ENCODE measurements at places on chromosomes 13 and 19.

DNA sequence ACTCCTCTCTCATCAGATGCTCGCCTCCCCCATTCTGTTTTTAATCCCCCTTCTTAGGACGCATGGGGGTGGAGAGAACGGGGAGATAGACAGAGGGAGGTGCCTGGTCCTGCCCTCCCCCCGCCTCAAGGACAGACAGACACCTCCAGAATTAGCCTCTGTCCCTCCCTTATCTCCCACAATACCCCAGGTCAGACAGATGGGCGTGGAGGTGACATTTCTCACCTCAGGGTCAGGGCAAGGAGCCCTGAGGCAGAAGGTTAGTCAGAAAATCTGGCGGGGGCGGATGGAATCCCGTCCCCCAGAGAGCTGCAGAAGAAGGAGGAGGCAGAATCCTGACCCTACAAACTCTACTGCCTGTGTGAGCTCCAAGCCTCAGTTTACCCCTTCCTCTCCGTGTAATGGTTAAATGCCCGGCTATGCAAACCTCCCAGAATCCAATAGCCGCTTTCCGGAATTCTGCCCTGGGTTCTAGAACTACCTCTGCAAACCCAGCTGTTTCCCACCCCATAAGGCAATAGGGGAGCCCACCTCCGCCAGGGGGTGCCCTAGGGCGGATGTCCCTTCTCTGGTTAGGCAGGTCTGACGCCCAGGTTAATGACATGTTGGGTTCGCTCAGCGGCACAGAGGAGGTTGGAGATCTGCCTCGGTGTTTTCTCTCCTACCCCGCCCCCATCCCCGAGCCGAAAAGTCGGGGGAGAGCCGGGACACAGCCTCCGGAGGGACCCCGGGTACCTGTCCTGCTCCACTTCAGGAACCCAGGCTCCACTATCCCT is 900 bp downstream of the PPP1R13L start:
- no peaks in the 10 kb centered on the region for H3K27me3 ChIP-seq
- H3K4me3 ChIP-seq = peak overlapping the region; percentile 80
- peak overlapping the region; percentile 97 for H3K27ac ChIP-seq
- H3K36me3 ChIP-seq = no peaks in the 10 kb centered on the region
- peaks cover 4% of the 10 kb centered on the region for H3K4me1 ChIP-seq

DNA sequence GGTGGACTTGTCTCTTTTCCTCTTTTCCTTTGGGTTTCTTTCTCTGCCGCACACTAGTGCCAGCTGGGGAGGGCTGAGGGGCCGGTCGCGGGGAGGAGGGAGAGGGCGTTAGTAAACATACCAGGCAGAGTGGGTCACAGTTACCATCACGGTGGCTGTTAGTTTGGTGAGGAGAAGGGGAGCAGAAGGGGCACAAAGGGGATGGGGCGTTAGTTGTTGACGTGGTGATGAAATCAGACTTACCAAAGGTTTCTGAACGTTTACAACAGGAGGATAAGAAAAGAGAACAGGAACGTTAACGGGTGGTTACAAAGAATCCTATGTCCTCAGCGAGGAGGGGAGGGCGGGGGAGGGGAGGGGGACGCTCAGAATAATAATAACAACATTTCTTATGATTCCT is 77.9 kb downstream of the PTPRS start:
- no peaks in the 10 kb centered on the region for H3K36me3 ChIP-seq
- H3K4me1 ChIP-seq = no peaks in the 10 kb centered on the region
- H3K4me3 ChIP-seq = no peak overlapping the region
- no peak for DNase-seq
- no peaks in the 10 kb centered on the region for H3K27me3 ChIP-seq

GRCh38 chr13:96178759-96179158 is 88.9 kb downstream of the HS6ST3 start:
- DNase-seq = no peak
- H3K27ac ChIP-seq = no peak overlapping the region
- H3K4me3 ChIP-seq = no peak overlapping the region
- H3K27me3 ChIP-seq = no peaks in the 10 kb centered on the region
- H3K36me3 ChIP-seq = no peaks in the 10 kb centered on the region

DNA sequence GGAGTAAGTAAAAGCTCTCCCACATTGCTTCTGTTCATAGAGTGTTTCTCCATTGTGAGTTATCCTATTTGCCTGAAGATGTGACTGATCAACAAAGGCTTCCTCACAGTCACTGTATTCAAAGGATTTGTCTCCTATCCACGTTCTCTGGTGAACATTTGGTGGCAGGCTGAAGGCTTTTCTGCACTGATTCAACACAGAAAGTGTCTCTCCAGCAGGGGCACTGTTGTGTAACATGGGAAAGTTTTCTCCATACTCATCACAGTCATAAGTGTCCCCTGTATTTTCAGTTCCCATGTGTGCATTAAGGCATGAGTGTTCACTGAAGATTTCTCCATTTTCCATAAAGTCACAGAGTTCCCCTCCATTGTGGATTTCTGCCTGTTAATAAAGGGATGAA is 17.6 kb downstream of the ZNF121 start:
- H3K4me1 ChIP-seq = no peaks in the 10 kb centered on the region
- no peak for DNase-seq
- H3K27me3 ChIP-seq = no peaks in the 10 kb centered on the region
- peaks cover 37% of the 10 kb centered on the region for H3K36me3 ChIP-seq

DNA sequence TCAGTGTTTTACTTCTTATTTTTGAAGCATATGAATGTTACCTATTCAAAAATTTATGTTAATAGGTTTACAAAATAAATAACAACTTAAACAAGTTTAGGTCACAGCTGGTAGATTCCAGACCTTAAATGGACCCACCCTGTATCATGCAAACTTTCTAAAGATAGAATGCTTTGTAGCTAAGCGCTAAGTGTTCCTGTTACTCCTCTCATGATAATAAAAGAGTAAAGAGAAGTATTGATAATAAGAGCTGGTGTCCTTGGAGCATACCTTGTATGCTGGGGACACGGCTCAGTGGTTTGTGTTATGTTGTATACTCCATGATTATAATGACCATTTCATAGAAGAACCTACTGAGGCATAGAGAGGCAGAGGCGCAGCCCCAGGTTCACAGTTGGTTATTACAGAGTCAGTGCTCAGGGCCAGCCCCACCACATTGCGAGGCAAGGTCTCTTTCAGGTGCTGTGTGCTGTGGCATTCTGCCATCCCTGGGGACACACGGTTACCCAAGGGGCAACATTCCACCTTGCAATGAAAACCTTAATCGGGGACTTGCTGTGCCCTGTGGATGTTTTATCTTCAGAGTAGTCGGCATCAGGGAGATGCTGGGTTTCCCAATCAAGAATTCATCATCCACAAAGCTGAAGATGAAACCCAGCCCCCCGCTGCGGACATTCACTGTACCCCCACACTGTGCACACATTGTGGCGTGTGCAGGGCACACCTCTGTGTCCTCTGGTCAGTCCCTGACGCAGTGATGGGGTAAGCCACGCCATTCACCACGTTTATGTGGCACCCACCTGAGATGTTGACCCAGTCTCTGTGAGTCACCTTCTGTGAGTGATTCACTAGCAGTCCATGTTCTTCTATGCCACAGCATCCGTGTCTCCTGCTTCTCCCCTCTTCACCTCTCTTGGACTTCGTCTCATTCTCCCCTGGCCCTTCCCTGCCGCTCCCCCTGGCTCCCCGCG is 186.7 kb downstream of the COL4A1 start:
- no peak overlapping the region for H3K27ac ChIP-seq
- no peaks in the 10 kb centered on the region for H3K36me3 ChIP-seq
- no peak overlapping the region for H3K4me3 ChIP-seq
- no peaks in the 10 kb centered on the region for H3K4me1 ChIP-seq
- DNase-seq = peak; percentile 2

- H3K4me1 ChIP-seq = no peaks in the 10 kb centered on the region
- DNase-seq = no peak
- peaks cover 5% of the 10 kb centered on the region for H3K27me3 ChIP-seq
- no peak overlapping the region for H3K4me3 ChIP-seq
- H3K27ac ChIP-seq = no peak overlapping the region
Observed at GRCh38 chr13:113126265-113127150, 3.9 kb downstream of the F10 start.

- no peak overlapping the region for H3K27ac ChIP-seq
- no peak for DNase-seq
- no peak overlapping the region for H3K4me3 ChIP-seq
- no peaks in the 10 kb centered on the region for H3K36me3 ChIP-seq
- H3K27me3 ChIP-seq = no peaks in the 10 kb centered on the region
Observed at GRCh38 chr13:32663660-32664059, 77.4 kb downstream of the PDS5B start.

DNA sequence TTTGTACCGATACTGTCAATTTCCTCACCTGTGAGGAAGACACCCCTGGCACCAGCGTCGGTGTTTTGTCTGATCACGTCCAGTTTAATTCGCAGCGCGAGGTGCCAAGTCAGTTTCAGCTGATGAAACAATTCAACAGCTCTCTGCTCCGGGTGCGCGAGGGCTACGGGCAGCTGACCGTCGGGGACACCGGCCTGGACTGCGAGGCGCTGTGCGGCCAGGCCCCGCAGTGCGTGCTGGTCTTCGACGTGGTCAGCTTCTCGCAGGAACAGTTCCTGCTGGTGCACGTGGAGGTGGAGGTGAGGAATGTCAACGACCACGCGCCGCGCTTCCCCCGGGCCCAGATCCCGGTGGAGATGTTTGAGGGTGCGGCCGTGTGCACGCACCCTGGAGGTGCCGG is 171.5 kb downstream of the OLFM4 start:
- H3K4me1 ChIP-seq = no peaks in the 10 kb centered on the region
- no peak for DNase-seq
- H3K36me3 ChIP-seq = no peaks in the 10 kb centered on the region
- no peak overlapping the region for H3K4me3 ChIP-seq
- H3K27ac ChIP-seq = no peak overlapping the region

GRCh38 chr19:28514166-28514565 is 698.8 kb downstream of the UQCRFS1 start:
- no peak overlapping the region for H3K4me3 ChIP-seq
- H3K36me3 ChIP-seq = no peaks in the 10 kb centered on the region
- no peak for DNase-seq

- no peaks in the 10 kb centered on the region for H3K4me1 ChIP-seq
- no peak for DNase-seq
- H3K36me3 ChIP-seq = no peaks in the 10 kb centered on the region
- peak overlapping the region; percentile 39 for H3K4me3 ChIP-seq
- no peaks in the 10 kb centered on the region for H3K27me3 ChIP-seq
Observed at GRCh38 chr19:19546751-19547162, 8.7 kb downstream of the CILP2 start.

GRCh38 chr13:20501120-20501519 is 24.5 kb downstream of the CRYL1 start:
- DNase-seq = no peak
- H3K4me3 ChIP-seq = no peak overlapping the region
- H3K27me3 ChIP-seq = no peaks in the 10 kb centered on the region
- H3K27ac ChIP-seq = no peak overlapping the region

GRCh38 chr13:109655206-109655600 is 131.2 kb downstream of the IRS2 start:
- H3K27me3 ChIP-seq = no peaks in the 10 kb centered on the region
- DNase-seq = no peak
- H3K4me3 ChIP-seq = no peak overlapping the region
- H3K36me3 ChIP-seq = no peaks in the 10 kb centered on the region
- H3K4me1 ChIP-seq = no peaks in the 10 kb centered on the region

DNA sequence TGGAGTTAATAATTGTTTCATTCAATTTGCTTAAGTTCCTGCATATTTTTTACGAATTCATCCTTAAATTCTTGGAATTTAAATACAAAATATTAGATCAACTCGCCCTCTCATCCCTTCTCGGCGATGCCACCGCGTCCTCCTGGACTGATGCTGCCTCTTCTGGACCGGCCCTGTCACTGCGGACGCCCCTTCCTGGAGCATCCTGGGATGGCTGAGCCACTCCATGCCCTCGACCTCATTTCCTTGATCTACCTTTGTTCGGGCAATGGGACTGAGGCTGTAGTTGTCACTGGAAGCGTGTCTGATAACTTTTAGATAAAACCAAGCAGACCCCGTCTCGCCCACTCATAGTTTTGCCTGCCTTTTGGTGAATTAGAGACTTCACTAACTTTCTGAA is 283.7 kb downstream of the TEX29 start:
- no peaks in the 10 kb centered on the region for H3K36me3 ChIP-seq
- no peak overlapping the region for H3K4me3 ChIP-seq
- H3K4me1 ChIP-seq = no peaks in the 10 kb centered on the region
- H3K27ac ChIP-seq = no peak overlapping the region
- no peaks in the 10 kb centered on the region for H3K27me3 ChIP-seq
- DNase-seq = no peak

- H3K27ac ChIP-seq = peak overlapping the region; percentile 38
- no peaks in the 10 kb centered on the region for H3K36me3 ChIP-seq
Observed at GRCh38 chr13:50670847-50671496, 172.5 kb downstream of the DLEU7 start.

GRCh38 chr19:3690551-3691371 is 9.5 kb downstream of the PIP5K1C start:
- H3K27me3 ChIP-seq = no peaks in the 10 kb centered on the region
- H3K4me1 ChIP-seq = peaks cover 12% of the 10 kb centered on the region
- no peak for DNase-seq
- no peak overlapping the region for H3K27ac ChIP-seq
- no peaks in the 10 kb centered on the region for H3K36me3 ChIP-seq

DNA sequence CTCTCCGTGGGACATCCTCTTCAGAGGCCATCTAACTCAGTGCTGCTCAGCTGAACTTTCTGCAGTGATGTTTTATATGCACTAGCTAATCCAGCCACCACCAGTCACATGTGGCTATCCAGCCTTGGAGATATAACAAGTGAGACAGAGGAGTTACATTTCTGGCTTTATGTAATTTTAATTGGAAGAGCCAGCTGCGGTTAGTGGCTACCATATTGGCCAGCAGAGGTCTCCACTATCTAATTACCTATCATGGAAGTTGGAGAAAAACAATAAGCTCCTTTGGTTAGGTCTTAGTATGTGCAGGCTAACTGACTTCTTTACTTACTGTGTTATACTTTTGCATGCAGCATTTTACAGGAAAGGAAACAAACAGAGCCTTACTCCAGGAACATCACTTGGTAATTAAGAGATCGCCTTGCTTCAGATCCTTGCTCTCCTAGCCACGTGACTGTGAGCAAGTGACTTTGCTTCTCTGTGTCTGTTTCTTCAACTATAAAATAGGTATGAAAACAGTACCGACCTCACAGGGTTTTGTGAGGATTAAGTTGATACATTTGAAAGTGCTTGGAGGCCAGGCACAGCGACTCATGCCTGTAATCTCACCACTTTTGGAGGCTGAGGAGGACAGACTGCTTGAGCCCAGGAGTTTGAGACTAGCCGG is 1.6 kb upstream of the KLK10 start:
- no peaks in the 10 kb centered on the region for H3K27me3 ChIP-seq
- no peaks in the 10 kb centered on the region for H3K36me3 ChIP-seq
- peak; percentile 48 for DNase-seq
- peak overlapping the region; percentile 9 for H3K27ac ChIP-seq
- no peaks in the 10 kb centered on the region for H3K4me1 ChIP-seq

- DNase-seq = no peak
- H3K36me3 ChIP-seq = no peaks in the 10 kb centered on the region
- H3K27me3 ChIP-seq = no peaks in the 10 kb centered on the region
- no peak overlapping the region for H3K4me3 ChIP-seq
- no peaks in the 10 kb centered on the region for H3K4me1 ChIP-seq
- H3K27ac ChIP-seq = no peak overlapping the region
Observed at GRCh38 chr19:35059006-35059798, 17.7 kb downstream of the HPN start.

GRCh38 chr19:459724-460511 is 915 bp downstream of the SHC2 start:
- peak overlapping the region; percentile 87 for H3K27ac ChIP-seq
- DNase-seq = peak; percentile 73
- peak overlapping the region; percentile 93 for H3K4me3 ChIP-seq
- no peaks in the 10 kb centered on the region for H3K4me1 ChIP-seq
- no peaks in the 10 kb centered on the region for H3K36me3 ChIP-seq

GRCh38 chr13:111957913-111958450 is 109.0 kb upstream of the SOX1 start:
- no peak overlapping the region for H3K27ac ChIP-seq
- no peak overlapping the region for H3K4me3 ChIP-seq
- DNase-seq = no peak
